ENCODE measurements at places on chromosomes 12 and 14.
A peak's percentile ranks its signal among the peaks of the same experiment; 100 is the strongest.

GRCh38 chr12:59736786-59737185 lies 141.0 kb downstream of the SLC16A7 start:
- no peak for DNase-seq

GRCh38 chr14:36313898-36314297 lies 6.5 kb downstream of the MBIP start:
- peak; percentile 18 for DNase-seq

DNA sequence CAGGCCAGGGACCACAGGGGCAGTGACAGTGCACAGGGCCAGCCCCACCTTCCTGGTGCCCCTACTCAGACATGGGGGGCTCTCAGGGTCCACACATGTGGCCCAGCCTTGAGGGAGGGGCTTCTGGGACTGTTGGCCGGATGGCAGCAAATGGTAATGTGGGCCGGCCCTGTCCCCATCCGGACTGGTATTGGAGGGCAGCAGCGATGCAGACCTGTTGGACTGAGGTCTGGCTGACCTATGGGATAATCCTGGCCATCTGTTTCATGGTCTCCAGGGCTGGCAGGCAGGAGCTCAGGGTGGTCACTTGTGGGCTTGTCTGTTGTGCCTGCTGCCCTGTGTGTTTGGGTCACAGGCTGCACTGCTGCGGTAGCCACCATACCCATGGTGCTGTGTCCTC lies 387.5 kb downstream of the TMEM121 start:
- no peak for DNase-seq

GRCh38 chr14:58992935-58993334 lies 195.5 kb upstream of the DAAM1 start:
- no peak for DNase-seq

GRCh38 chr14:55353686-55354467 lies 57.8 kb downstream of the ATG14 start:
- DNase-seq, result no peak

- DNase-seq, result no peak
These were observed 53.7 kb upstream of the PELI2 start for GRCh38 chr14:56064513-56064912.

- no peak for DNase-seq
These were observed 58.4 kb upstream of the DIO3 start for GRCh38 chr14:101502761-101503392.

- no peak for DNase-seq
These were observed 107.1 kb upstream of the PLEKHG7 start for GRCh38 chr12:92595663-92596062.

- no peak for DNase-seq
These were observed 22.6 kb upstream of the SLC15A5 start for GRCh38 chr12:16300122-16300521.

DNA sequence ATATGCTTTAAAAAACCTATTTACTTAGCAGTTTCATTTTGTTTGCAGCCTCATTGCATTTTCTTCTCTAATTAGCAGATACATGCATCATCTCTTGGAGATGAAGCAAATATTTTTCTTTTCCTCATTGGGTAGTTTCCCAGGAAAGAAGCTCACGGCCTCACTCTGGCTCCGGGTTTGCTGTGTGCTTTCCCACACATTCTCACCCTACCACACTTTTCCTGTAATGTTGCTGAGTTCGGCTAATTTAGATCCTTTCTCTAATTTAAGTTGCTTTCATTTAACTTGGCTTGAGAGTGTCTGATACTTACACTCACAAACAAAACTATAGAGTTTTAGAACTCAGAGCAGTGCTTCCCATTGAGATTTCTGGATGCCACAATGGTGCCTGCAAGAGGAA lies 928.2 kb downstream of the NRXN3 start:
- no peak for DNase-seq

GRCh38 chr12:26573225-26573909 lies 259.6 kb downstream of the ITPR2 start:
- no peak for DNase-seq

DNA sequence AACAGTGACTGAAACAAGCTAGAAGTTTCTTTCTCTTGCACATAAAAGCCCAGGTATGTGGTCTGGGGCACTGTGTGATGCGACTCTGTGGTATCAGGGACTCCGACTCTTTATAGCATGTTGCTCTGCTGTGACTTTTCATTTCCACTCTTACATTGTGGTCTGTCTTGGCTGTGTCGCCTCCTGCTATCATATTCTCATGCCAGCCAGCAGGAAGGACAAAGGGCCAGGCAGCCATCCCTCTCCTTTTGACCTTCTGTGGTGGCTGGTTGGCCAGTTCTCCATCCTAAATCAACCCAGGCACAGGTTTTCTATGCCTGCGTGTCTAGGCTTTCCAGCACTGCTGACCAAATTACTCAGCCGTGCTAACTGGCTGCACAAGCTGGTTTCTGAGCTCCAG lies 8.0 kb downstream of the ACAD10 start:
- DNase-seq, result no peak

- no peak for DNase-seq
These were observed 2.6 kb downstream of the LTB4R start for GRCh38 chr14:24313913-24314312.

DNA sequence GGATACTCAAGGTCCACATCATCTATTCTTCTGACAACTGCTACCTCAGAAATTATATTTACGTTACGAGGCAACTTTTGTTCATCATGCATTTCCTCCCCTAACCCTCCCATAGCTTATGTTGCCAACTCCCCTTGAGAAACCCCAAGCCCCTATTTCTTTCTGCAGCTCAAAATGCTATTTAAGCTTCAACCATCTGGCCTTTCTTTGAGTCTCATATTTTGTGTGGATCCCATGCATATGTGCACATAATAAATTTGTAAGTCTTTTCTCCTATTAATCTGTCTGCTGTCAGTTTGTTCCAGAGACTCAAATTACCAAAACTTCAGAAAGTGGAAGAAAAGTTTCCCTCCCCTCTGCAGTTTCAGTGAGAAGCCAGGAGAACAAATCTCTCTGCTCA lies 444.1 kb downstream of the TRHDE start:
- no peak for DNase-seq

GRCh38 chr14:31969699-31970240 lies 107.3 kb upstream of the ARHGAP5 start:
- no peak for DNase-seq

DNA sequence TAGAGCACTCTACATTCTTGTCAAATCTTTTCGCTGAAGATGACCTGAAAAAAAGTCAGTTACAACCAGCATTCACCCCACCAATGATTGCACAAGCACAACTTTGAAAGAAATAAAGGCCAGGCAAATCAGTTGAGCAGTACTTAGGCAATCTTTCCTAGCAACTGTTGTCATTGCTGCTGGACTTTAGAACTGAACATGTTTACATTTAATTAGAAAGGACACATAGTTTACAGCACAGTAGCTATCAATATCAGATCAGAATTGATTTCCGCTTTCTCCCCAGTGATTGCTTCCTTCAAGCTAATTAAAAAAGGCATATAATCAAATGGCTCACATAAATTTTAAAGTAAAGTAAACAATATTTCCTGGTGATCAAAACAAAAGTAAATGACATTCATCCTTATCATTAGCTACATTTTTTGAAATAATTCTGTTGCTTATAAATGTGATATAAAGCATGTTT lies 128.4 kb downstream of the FOXA1 start:
- no peak for DNase-seq

DNA sequence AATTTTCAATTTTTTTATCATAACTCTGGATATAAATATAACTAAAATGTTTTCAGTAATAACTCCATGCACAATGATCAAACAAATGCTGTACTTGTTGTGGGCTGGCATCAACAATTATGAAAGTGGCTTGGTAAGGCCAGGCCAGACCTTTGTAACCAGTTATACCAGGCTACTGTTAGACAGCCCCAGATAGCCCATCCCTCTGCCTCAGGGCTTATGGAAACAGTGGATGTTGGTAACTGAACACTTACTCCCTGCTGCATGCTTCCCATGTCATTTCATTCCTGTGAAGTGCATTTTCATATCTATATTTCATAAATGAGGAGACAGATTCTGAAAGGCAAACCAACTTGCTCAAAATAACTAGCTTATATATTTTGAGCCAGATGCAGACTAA lies 195.0 kb downstream of the SYT1 start:
- no peak for DNase-seq

DNA sequence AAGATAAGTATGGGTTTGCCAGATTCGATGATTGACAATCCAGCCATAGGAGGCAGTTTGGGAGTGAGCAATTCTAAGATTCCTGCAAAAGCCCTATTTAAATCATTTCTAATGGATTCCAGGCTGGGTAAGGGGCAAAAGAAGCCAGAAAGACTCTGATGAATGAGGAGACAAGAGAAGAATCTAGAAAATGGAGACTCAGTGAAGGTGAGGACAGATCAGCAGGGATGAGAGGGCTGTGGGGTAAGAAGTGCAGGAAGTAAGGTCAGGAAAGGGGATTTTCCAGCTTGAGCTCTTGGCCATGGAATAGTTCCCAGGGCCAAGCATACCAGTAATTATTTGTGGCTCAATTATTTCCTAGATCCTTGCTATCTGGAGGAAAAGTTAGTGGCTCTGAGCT lies 87.3 kb downstream of the TMX1 start:
- no peak for DNase-seq

DNA sequence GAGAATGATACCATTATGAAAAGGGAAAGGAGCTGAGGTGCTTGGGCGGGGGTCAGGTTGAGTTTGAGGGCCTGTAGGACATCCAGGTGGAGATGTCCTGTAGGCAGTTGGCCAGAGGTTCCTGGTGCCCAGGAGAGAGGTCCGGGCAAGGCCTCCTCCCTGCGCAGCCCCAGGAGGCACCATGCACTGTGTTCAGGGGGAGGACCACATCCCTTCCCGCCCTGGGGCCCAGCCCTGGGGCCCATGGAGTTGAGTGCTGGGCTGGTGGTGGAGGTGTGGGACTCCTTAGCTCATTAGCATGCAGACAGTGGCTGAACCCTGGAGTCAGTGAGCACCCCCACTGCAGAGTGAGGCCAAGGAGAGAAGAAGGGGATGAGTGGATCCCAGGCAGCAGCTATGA lies 5.7 kb upstream of the FAIM2 start:
- no peak for DNase-seq

GRCh38 chr14:97802430-97803373 lies 1005.5 kb downstream of the VRK1 start:
- DNase-seq, result no peak

DNA sequence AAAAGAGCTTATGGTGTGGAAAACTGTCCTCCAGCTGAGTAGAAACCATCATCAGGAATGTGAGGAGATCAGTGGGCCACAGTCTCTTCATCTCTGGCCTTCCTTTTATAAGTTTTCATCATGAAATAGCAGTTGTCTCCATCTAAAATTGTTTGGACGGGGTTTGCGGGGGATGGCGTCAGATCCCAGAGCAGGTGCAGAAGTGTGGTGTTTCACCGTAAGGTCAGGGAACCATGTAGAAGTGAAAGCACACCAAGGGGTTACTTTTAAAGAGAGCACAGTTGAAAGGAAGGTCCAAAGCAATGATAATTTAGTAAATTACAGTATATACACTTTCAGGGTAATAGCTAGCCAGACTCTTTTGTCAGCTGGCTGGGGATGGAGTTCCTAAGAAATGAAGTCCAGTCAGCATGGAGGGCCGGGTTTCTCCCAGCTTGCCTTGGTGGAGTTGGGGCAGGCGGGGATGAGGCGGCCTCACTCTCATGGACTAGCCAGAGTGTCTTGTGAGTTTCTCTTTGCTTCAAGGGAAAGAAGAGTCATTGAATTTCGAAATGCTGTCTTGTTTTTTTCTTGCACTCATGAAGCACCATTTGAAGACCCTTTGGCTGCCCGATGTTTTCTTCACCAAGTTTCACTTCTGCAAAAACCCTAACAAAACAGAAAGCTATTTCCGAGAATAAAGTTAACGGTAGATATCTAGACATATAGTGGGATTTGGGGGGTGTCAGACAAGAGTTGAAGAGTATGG lies 100.6 kb downstream of the ETV6 start:
- no peak for DNase-seq

DNA sequence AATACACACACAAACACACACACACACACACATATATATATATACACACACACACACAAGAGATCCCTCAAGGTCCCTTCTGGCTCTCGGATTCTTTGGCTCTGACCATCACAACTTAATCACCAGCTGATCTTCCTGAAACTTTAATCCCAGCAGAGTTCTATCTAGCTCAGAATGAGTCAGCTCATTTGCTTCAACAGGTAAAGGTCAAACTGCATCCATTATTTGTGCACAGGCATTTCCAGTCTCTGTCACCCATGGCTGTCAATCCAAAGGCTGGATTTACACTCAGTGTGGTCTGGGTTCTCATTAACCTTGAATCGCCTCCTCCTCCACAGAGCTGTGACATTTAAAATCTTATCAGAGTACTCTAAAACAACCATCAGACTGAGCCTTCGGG lies 113.3 kb upstream of the TMPO start:
- DNase-seq, result no peak

DNA sequence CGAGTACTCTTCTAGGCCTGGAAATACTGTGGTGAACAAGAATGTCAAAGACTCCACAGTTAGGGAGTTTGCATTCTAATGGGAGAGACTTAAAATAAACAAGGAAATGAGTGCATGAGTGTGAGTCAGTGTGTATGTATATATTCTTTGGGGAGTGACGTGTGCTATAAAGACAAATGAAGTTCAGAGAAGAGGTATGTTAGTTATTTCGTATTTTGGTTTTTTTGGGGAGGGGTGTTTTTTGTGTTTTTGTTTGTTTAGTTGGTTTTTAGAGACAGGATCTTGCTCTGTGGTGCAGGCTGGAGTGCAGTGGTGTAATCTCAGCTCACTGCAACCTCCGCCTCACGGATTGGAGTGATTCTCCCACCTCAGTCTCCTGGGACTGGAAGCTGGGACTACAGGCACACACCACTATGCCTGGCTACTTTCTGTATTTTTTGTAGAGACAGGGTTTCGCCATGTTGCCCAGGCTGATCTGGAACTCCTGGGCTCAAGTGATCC lies 74.3 kb downstream of the SRGAP1 start:
- no peak for DNase-seq

DNA sequence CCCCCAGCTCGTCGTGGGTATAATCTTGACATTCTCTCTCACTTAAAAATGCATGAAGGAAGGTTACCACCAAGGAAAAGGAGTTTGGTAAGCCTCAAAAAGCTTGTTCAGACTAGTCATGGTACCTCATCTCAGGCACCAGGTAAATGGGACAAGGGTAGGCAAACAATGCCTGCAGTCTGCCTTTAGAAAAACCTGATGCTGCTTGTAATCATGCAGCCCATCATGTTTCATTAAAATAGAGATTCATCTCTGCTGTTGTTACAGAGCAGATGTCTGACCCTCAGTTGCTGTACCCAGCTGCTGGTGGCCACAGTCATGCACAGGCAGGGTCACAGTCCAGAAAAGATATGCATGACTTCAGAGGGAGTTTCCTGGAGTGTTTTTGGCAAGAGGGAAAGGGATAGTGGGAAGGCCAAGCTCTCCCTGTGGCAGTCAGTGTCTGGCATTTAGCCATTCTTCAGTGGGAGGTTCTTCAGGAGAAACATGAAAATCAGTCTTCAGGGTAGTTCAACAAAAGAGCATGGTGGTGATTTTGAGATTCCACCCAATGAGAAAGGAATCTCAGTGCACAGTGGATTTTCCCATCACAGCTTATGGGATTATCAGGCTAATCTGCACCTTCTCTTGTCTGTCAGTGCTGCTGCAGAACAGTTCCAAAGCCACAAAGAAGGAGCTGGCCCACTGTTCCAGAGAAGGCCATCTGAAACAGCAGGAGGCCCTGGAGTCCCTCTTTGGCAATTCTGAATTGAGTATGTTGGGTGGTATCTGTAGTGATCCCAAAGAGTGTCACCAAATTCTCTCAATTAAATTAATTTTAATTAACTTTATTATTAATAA lies 202.7 kb upstream of the FRMD6 start:
- DNase-seq, result no peak

- no peak for DNase-seq
These were observed 51.3 kb downstream of the ZNF664 start for GRCh38 chr12:124024263-124024678.

- peak; percentile 74 for DNase-seq
These were observed 1.2 kb upstream of the WSB2 start for GRCh38 chr12:118061873-118062843.
